Fibroblast of the aortic adventitia (primary cell): ENCODE measurements at places on chromosomes 6 and 20.

DNA sequence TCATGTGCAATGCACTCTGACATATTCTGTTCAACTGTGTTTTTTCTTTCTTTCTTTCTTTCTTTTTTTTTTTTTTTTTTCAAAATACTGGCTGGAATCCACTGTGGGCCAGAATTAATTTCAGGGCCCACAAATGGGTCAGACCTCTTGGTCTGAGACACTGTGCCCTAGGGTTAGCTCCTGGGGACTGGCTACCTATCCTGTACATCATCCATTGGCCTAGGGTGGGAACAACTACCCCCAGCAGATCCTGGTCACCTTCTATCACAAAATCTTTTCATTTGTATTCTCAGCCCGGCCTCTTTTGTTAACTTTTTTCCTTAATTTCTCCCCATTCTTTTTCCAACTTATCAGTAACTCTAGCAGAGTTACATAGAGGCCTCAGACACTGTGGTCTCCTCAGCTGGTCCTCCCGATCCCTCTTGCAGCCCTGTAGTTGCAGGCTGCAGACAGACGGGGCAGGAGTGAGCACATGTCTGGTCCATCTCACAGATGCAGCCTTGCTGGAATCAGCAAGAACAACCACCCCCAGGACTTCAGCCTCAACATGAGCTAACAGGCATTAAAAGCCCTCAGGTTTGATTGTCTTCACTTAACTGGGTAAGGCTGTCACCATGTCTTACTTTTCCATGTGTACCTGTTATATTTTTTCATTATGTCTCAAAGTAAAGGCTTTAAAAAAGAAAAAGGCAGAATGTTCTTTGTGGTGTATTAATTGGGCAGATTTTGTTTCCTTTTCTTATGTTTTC lies 41.3 kb downstream of the TXLNB start:
- peak; percentile 41 for DNase-seq

- DNase-seq, result no peak
These were observed 13.7 kb upstream of the PLCG1 start for GRCh38 chr20:41123631-41124030.

GRCh38 chr6:158109748-158110147 lies 58.3 kb downstream of the SERAC1 start:
- DNase-seq, result peak; percentile 24

DNA sequence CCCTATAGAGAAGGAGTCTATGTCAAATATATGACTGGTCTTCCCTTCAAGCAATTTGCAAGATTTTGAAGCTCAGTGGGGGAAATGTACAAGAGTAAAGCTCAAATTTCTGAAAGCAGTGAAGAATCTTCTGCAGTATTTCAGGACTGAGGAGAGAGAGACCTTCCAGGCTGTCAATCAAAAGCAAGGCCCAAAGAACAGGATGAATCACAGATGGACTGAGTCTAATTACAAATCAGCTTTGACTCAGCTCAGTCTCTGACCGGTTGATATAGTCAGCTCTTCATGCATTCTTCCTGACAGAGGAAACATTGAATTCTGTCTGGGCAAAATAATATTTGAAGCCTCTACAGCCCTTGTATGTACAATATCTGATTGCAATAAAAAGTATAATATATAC lies 7.7 kb upstream of the HTR1B start:
- no peak for DNase-seq
